Renal pelvis (tissue), 12 donors: ENCODE measurements at places on chromosomes 6 and 20.

DNA sequence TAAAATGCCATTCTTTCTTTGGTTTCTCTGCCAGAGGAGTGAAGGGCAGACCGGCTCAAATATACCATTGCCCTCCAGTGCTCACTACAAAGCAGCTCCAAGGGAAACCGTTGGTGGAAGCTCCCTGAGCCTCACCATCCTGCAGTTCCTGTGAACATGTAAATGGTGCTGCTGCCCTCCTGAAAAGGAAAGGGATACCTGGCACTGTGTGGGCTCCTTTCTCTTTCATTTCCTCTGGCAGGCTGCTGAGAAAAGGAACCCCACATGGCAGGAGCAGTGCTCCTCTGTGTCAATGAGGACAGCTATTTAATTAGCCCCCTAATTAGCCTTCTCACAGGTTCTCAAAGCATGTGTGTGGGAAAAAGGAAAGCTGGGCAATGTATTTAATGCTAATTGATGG is 142.5 kb downstream of the KLHL32 start:
- DNase-seq, result no peak

- DNase-seq, result no peak
Observed at GRCh38 chr6:38259736-38260135, 380.0 kb downstream of the BTBD9 start.

DNA sequence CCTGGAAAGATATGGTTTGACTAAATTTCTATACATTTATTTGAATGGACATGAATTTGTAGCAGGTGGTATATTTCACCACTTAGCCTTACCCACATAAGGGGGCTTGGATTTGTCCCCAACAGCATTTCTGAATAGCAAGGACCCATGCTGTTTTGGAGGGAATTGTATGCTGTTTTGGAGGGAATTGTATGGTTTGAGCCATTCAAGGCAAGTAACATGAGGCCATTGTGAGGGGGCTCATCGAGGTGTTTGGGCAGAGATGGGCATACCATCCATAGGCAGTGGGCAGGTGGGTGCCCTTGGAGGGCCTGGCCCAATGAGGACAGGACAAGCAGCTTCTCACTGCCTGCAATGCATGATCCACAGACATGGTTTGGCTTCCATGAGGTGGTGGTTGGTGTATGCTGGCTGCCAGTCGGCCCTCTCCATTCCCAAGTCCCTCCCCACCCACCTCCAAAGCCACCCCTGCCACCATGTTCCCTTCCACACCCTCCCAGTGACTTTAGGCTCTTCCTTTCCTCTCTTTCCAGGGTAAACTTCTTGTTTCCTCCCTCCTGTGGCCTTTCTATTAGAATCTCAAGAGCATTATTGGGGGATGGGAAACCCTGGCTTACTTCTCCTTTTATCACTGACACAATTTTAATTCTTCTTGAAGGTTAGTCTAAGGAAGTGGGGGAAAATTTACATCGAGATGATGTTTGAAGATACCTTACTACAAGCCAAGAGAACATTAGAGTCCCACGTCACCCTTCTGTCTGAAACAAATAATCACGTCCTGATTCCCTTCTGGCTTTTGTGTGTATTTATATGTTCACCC is 13.2 kb upstream of the PXDC1 start:
- no peak for DNase-seq

GRCh38 chr6:135994857-135995544 is 143.5 kb downstream of the PDE7B start:
- DNase-seq, result no peak

GRCh38 chr6:142728910-142729481 is 216.0 kb downstream of the HIVEP2 start:
- no peak for DNase-seq

- no peak for DNase-seq
Observed at GRCh38 chr6:37126961-37127616, 42.9 kb upstream of the PIM1 start.

DNA sequence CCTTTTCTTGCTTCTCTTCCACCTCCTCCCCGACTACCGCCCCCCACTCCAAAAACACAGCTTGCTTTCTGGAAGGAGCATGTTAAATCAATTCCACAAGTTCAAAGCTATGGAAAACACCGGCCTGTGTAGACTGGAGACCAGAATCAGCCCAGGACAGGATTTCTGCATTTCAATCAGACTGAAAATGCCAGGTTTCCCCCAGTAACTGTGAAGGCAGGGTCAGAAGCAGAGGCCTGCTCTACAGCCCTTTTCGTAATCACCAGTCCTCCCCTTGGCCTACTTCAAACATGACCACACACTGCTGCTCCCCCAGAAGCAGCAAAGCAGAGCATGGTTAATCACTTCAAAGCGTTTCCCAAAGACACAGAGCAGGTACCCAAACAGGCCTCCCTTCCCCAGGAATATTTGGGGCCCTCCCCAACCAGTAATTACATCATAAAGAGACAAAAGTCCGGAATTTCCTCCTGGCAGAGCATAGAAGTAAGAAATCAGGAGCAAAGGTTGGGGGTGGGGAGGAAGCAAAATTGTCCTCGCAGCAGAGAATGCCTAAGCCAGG is 38.4 kb downstream of the ZMYND8 start:
- no peak for DNase-seq

DNA sequence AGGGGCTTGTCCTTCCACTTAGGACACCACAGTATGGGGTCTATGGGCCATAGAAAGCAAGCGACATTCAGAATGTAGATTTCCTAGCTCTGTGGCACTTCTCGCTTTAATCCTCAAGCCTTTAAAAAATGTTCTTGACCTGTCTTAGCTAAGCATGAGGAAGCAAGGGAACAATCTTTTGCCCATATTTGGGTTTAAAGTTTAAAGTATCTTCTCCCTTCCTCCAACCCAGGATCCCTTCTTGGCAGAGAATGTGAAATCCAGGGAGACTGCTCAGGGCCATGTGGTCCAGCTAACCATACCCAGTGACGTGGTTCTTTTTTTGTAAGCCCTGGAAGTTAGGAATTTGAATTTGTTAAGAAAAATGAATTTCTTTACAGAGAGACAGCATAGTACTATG is 289.9 kb downstream of the BTBD9 start:
- no peak for DNase-seq

- DNase-seq, result no peak
Observed at GRCh38 chr20:2557873-2558580, 21.7 kb downstream of the TMC2 start.

GRCh38 chr6:161023316-161023715 is 31.7 kb downstream of the MAP3K4 start:
- DNase-seq, result no peak

- no peak for DNase-seq
Observed at GRCh38 chr20:21393166-21393565, 4.2 kb downstream of the NKX2-4 start.

- DNase-seq, result no peak
Observed at GRCh38 chr6:15313367-15313766, 67.5 kb downstream of the JARID2 start.

- DNase-seq, result no peak
Observed at GRCh38 chr6:112701201-112701600, 354.1 kb downstream of the RFPL4B start.

DNA sequence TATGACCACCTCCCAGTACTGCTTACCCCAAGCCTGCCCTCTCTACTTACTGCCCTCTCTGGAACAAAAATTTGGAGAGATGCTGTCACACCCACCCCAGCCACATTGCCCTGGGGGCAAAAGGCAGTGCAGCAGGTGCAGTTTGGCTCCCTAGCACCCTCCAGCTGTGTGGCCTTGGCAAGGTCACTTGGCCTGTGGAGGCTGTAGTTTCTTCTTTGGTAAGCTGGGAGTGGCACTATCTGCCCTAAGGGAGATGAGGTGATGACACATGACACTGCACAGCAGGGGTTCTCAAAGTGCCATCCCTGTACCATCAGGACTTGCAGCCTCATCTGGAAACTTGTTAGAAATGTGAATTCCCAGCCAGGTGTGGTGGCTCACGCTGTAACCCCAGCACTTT is 44.8 kb downstream of the TAF8 start:
- DNase-seq, result no peak

DNA sequence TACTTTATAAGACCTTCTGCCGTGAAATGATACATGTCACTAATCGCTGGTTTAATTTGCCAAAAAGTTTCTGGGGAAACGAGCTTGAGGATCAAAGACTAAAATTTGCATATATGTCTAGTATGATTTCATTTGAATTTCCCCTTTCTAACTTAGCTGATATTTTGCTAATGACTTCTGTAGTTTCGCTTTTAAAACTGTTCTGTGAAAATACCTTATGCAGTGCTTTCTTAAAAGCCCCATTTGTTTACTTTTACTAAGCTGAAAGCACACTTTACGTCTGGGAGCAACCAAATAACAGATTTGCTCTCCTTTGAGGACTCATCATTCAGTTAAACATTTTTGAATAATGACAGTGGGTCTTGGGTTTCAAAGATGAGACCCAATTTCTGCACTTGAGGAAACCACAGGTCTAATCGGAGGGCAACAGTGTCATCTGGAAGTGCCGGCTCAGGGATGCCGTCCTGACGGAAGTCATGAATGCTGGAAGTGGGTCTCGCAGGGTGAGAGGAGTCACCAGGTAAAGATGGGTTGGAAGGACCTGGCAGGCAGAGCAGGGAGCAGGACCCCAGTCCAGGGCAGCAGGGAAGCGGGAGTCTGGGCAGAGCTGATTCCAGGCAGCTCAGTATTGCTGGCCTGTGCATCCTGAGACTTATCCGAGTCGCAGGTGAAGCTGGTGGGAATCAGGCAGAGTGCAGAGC is 33.2 kb downstream of the PLEKHG1 start:
- no peak for DNase-seq

DNA sequence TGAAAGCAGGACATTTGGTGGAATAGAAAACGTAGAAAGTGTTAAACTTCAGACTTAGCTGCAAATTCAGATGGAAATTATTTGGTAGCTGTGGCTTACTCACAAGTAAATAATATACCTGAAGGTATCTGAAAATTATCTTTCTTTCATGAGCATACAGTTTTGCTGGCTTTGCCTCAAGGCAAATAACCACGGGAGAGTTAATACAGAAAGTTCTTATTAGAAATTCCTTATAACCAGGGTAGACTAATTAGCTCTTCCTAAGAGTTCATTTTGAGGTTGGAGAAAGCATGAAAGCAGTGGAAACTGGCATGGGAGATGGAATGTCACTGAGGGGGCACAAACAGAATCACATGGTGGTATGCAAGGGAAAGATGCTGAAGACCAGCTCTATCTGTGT is 217.5 kb downstream of the CD83 start:
- DNase-seq, result no peak

DNA sequence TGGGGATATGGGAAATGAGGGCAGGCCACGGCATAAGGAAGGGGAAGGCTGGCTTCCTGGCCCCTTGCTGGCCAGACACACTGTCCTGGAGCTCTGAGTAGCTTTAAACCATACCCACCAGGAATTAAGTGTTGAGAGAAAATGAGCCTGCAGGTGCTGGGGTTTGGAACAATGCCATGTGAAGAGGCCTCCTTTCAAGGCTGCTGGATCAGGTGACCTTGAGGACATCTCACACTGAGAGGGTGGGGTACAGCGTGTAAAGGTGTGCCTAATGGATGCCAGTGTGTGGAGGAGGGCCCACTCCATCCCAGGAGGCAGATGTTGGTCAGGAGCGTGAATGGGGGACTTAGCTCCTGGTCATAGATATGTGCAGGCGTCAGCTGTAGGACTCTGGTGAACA is 74.8 kb upstream of the MLN start:
- no peak for DNase-seq

DNA sequence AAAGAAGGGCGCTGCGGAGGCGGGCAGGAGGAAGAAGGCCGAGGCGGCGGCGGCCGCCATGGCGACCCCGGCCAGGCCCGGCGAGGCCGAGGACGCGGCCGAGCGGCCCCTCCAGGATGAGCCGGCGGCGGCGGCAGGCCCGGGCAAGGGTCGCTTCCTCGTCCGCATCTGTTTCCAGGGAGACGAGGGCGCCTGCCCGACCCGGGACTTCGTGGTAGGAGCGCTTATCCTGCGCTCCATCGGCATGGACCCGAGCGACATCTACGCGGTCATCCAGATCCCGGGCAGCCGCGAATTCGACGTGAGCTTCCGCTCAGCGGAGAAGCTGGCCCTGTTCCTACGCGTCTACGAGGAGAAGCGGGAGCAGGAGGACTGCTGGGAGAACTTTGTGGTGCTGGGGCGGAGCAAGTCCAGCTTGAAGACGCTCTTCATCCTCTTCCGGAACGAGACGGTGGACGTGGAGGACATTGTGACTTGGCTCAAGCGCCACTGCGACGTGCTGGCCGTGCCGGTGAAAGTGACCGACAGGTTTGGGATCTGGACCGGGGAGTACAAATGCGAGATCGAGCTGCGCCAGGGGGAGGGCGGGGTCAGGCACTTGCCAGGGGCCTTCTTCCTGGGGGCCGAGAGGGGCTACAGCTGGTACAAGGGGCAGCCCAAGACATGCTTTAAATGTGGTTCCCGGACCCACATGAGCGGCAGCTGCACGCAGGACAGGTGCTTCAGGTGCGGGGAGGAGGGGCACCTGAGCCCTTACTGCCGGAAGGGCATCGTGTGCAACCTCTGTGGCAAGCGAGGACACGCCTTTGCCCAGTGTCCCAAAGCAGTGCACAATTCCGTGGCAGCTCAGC is 780 bp downstream of the ZCCHC3 start:
- DNase-seq, result peak; percentile 44

DNA sequence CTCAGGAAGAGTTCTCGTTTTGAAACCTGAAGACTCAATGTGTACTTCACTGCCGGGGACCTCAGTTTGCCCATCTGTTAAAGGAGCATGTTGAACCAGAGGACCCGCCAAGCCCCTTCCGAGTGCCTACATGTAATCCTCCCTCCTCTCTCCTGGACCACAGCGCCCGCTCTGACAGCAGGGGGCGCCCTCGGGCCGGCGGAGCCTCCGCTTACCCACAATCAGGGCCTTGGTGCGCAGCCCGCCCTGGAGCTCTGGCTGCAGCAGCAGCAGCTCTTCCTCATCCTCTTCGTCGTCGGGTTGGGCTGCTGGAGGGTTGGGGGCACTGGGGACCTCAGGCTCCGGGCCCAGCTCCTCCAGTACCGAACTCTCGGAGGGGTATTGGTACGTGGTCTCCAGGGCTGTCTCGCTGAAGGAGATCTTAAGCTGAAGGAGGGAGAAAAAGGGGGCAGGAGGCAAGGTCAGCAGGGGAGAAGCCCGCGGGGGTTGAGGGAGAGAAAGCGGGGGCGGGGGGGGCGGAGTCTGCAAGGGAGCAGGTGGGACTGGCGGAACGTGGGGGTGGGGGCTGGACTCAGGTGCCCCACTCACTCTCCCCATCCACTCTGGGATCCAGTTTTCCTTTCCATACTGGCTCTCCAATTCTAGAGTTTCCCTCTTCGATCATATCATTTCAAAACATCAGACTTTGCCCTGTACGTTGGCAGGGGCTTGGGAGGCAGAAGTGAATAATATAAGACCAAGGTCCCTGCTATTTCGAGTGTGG is 6.3 kb upstream of the DHX16 start:
- peak; percentile 78 for DNase-seq

DNA sequence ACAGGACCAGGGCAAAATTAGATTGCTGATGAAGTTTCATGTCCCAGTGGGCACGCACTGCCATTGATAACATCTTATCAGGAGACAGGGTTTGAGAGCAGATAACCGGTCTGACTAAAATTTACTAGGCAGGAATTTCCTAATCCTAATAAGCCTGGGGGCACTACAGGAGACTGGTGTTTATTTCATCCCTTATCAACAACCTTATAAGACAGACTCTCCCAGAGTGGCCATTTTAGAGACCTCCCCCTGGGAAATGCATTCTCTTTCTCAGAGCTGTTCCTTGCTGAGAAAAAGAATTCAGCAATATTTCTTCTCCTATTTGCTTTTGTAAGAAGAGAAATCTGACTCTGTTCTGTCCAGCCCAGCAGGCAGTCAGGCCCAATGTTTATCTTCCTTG is 423.4 kb upstream of the IMPG1 start:
- no peak for DNase-seq
